ENCODE measurements at places on chromosomes 3 and 15.

DNA sequence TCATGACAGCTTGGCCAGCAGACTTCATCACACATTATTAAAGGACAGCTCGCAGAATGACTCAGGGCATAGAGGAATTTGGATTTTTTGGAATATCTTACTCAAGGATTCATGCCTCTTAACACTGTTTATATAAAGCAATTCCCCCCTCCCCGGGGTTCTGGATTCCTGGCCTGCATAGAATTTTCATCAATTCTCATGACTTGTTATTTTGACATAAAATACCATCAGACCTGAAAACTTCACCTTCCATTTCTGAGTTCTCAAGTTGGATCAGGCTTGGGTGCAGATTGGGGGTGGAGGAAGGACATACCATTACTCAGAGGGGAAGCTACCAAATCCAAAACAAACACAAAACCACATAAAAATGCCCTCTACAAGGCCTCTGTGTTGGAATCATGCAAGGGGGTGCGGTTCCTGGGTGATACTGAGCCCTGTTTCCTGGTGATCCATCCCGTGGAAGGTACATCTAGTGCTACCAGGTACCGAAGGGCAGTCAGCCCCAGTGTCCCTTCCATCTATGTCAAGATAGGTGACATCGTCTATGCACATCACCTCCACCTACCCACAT lies 95.3 kb downstream of the DAPK2 start:
- no peak for DNase-seq

- no peak for DNase-seq
Measured at GRCh38 chr15:96421178-96421601, 90.7 kb downstream of the NR2F2 start.

- DNase-seq = no peak
Measured at GRCh38 chr15:98909968-98910885, 97.4 kb downstream of the PGPEP1L start.

DNA sequence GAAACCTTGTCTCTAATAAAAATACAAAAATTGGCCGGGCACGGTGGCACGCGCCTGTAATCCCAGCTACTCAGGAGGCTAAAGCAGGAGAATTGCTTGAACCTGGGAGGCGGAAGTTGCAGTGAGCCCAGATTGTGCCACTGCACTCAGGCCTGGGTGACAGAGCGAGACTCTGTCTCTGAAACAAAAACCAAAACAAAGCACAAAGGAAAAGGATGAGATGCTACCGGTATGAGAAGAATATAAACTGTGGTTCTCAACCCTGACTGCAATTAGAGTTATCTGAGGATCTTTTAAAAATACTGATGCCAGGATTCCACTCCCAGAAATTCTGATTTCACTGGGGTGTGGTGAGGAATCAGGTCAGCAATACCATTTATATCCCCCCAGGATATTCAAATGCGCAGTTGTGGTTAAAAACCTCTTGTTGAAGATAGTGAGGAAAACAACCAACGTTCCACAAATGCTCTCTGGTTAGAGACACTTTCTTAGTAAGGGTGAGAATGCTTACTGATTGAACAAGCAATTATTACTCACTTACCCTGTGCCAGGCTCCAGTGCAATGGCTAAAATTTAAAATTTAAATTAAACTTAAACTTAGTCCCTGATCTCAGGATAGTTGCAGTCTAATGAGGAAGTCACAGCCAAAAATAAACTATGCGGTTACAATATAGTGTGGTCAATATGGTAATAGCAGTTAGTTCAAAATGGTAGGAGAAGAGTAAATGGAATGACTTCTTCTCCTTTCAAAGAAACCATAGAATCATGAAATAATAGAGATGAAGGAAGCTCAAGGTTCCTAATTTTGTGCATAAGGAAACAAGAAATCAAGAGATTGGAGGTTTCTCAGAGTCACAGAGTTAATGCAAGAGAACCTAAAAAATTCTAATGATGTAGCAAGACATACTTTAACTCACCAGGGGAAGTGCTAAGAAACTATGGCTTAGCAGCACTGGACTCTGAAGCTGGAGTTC lies 109.5 kb downstream of the SSR3 start:
- DNase-seq = no peak

DNA sequence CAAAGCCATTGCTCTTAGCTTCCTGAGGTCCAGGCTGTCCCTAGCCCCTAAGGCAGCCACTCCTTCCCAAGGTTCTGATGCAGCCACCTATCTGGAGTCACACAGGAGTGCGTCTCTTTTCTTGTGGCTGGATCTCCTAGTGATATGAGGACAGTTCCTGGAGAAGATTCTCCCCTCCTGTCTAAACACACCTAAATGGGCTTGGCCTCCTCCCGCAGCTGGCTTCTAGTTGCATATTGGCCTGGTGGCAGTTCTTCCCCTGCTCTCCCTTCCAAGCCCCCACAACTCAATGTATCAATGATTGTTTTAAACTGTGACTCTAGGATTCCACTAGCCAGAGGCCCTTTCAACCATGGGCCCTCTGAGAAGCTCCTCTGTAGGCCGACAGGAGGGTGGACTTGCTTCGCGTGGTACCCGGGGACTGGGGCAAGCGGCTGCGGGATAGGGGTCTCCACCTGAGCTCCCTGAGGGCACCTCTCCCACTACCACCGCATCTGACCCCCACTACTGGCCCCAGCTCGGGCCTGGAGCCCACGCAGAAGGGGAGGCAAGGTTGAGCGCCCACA lies 1.4 kb downstream of the ITGA11 start:
- DNase-seq = no peak

DNA sequence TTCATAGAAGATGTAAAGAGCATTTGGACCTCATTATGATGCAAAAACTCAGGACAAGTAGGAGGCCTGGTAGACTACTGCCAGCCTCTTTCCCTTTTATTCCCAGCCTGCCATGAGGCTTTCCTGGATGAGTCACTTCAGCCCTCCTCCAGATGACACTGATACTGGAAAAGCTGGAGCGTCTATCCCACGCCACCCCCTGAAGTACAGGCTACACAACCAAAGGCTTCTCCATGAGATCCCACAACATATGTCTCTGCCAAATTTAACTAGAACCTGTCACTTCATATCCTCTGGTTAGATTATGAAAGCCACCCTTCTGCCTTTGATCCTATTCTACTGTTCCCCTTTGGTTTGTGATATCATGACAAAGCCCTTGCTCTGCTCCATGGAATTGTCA lies 56.1 kb upstream of the CPNE4 start:
- no peak for DNase-seq

GRCh38 chr3:159749406-159749805 lies 239.2 kb upstream of the IL12A start:
- DNase-seq = no peak

- no peak for DNase-seq
Measured at GRCh38 chr3:34207806-34208205, 409.4 kb downstream of the PDCD6IP start.

GRCh38 chr15:73927003-73927475 lies 777 bp downstream of the LOXL1 start:
- peak; percentile 32 for DNase-seq

DNA sequence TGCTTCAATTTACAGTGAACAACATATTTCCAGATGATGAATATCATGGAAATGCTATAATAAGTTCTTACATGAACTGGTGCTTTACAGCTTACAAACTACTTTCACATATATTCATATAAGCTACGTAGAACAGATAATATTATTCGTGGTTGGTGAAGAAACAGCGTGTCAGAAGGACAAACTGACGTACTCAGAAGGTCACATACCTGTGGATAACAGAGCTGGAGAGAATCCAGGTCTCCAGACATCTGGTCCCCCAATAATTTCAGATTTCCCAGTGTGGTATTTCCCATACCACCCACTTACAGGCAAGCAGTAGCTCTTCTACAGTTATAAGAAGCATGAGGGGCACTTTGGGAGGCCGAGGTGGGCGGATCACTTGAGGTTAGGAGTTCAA lies 156.6 kb downstream of the PLD1 start:
- no peak for DNase-seq

DNA sequence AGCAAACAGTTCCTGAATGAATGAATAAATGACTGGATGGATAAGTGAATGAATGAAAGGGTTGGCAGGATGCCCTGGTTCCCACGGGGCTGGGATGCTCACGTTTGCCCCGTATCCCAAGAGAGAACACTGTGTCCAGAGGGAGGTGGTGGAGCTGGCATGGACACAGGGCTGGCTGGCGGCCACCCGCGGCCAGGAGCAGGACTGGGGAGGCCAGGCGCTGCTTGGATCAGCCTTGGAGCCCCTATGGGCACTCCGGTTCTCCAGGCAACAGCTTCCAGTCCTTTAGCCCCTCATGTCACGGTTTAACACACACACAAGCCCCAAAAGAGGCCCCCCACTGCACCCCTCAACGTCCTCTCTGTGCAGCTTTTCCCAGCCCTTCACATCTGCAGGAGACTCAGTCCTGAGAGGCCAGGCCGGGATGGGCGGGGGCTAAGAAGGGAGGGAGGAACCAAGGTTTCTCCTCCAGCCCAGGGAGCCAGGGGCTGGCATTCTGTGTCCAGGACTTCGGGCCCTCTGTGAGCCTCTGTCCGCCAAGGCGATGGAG lies 86.0 kb upstream of the ALDH1L1 start:
- DNase-seq = no peak

GRCh38 chr3:143895805-143896204 lies 47.5 kb upstream of the SLC9A9 start:
- no peak for DNase-seq

GRCh38 chr3:63764511-63764910 lies 54.6 kb upstream of the C3orf49 start:
- no peak for DNase-seq

GRCh38 chr3:29239376-29239775 lies 41.5 kb upstream of the RBMS3 start:
- no peak for DNase-seq

GRCh38 chr15:63344731-63345390 lies 36.8 kb downstream of the CA12 start:
- no peak for DNase-seq

GRCh38 chr3:196559826-196560225 lies 8.5 kb downstream of the WDR53 start:
- no peak for DNase-seq

DNA sequence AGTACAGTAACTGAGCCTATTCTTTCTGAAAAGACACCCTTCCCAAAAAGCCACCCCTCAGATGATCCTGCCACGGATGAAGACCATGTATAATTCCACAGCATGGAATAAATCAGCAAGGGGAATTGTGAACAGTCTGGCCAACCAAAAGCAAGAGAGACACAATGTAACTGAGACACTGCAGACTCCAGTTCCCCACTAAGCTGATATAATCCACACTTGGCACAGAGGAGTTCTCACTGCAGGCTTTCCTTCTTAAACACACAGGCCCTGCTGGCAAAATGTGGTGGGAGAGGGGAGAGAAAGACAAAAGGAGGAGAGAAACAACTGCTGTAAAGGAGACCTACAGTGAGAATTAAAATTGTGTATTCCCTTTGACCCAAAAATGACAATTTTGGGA lies 12.7 kb downstream of the GPR156 start:
- DNase-seq = no peak

- no peak for DNase-seq
Measured at GRCh38 chr3:23928524-23928923, 11.6 kb downstream of the RPL15 start.

DNA sequence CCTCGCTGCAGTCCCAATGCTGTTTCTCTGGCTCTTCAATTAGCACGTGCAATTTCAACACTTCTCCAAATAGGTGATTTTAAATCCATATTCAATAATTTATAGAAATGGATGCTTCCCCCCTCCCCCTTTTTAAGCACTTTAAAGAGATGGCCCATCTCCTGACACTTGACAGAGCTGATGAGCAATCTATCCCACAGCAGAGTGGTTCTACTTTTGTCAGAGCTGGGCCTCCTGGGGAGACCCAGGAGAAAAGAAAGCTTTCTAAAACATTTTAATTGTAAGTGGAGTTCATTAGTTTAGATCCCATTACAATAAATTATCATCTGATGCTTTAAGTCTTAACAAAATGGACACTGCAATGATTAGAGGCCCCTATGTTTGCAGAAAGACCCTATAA lies 127.7 kb downstream of the SHQ1 start:
- DNase-seq = no peak

GRCh38 chr3:120275618-120276017 lies 9.4 kb downstream of the GPR156 start:
- DNase-seq = no peak

GRCh38 chr3:171606151-171606751 lies 146.0 kb upstream of the TNIK start:
- DNase-seq = no peak

- DNase-seq = peak; percentile 88
Measured at GRCh38 chr3:53130179-53131061, at the start of gene RFT1. Gene RFT1 (minus strand): TSS chr3:53130435. CDS start chr3:53130400, 35 bp downstream.

- DNase-seq = no peak
Measured at GRCh38 chr15:51243774-51244173, 94.6 kb downstream of the CYP19A1 start.

GRCh38 chr15:90883976-90884718 lies at the start of gene FES:
Gene FES (plus strand): TSS chr15:90884504. CDS start chr15:90885046, 542 bp downstream.
- DNase-seq = no peak

GRCh38 chr3:184459355-184459754 lies 79.5 kb downstream of the CHRD start:
- no peak for DNase-seq

- DNase-seq = no peak
Measured at GRCh38 chr3:66133050-66133757, 87.6 kb upstream of the SLC25A26 start.

DNA sequence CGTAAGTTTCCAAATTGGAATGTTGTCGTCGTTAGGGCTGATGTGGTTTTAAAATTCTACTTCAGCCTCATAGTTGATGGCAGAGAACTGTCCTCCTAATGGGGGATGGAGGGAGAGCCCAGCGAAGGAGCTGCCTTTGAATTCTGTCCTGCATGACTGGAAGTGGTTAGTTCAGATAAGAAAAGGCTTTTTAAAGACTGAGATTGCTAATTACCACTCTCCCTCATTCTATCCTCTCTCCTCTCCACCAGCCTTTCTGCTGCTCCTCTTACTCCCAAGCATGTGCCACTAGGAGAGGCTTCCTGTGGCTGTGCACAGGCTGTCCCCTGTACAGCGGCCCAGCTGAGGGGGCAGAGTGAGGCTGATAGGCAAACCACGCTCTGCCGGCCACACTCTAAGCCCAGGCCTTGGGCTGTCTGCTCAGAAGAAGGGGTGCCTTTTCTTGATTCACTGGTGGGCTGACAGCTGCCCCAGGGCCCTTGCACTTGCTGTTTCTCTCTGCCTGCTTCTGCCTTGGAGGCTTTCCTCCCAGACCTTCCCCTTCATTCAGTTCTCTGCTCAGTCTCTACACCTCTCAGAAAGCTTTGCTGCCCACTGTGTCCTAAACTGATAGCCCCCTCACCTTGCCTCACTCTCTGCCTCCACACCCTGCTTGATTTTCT lies 8.7 kb upstream of the PAQR9 start:
- DNase-seq = no peak
